Smooth muscle cell of the umbilical artery (primary cell): ENCODE measurements at places on chromosomes 11 and 22. TPM values are rescaled to one million over a fixed set of nuclear protein-coding genes. Genes with fewer than 3 reads are reported as not detected.

TRIM49 gene
- total RNA-seq: not detected in 2 replicates

FBLN1 gene
- 41.6 and 80.2 TPM in 2 replicates for total RNA-seq

NPAS4 gene
- total RNA-seq: not detected in 2 replicates

ACTN3 gene
- total RNA-seq: under 0.01 and 0.09 TPM in 2 replicates

CFAP300 gene
- 2.4 and 5.3 TPM in 2 replicates for total RNA-seq

OR4D5 gene
- not detected in 2 replicates for total RNA-seq

CALCA gene
- total RNA-seq: not detected in 2 replicates

CNGA4 gene
- total RNA-seq: 0.09 TPM in 1 of 2 replicates, not detected in the other

SWAP70 gene
- 21.4 and 53.4 TPM in 2 replicates for total RNA-seq

DBX1 gene
- total RNA-seq: not detected in 2 replicates

KRTAP5-10 gene
- not detected in 2 replicates for total RNA-seq

FXYD2 gene
- total RNA-seq: not detected in 2 replicates

OR11H1 gene
- total RNA-seq: not detected in 2 replicates

EWSR1 gene
- 95.6 and 150 TPM in 2 replicates for total RNA-seq

NXF1 gene
- 21.1 and 49.2 TPM in 2 replicates for total RNA-seq

GSTT2B gene
- total RNA-seq: 4.2 and 15.7 TPM in 2 replicates

DUSP8 gene
- total RNA-seq: 0.59 and 1.3 TPM in 2 replicates

SHISA8 gene
- total RNA-seq: not detected in 2 replicates

TRIM6 gene
- 4.8 and 8.7 TPM in 2 replicates for total RNA-seq

RAG2 gene
- not detected in 2 replicates for total RNA-seq

PNPLA2 gene
- 23.5 and 32.9 TPM in 2 replicates for total RNA-seq

OR5B21 gene
- total RNA-seq: not detected in 2 replicates

ACRV1 gene
- not detected in 2 replicates for total RNA-seq

POU2AF1 gene
- not detected in 2 replicates for total RNA-seq

GGT1 gene
- 5.4 and 6.5 TPM in 2 replicates for total RNA-seq

SEPTIN5 gene
- 14.8 and 27.3 TPM in 2 replicates for total RNA-seq

DEFB131B gene
- not detected in 2 replicates for total RNA-seq

BEST1 gene
- 2.8 and 9.5 TPM in 2 replicates for total RNA-seq

MS4A13 gene
- not detected in 2 replicates for total RNA-seq

NAT10 gene
- total RNA-seq: 12.2 and 24.4 TPM in 2 replicates

PANX3 gene
- total RNA-seq: not detected in 2 replicates

ZNF280B gene
- 1.8 and 2.2 TPM in 2 replicates for total RNA-seq

YPEL4 gene
- total RNA-seq: 0.23 and 0.89 TPM in 2 replicates

GRM5 gene
- total RNA-seq: under 0.01 and 0.05 TPM in 2 replicates

MUC6 gene
- total RNA-seq: not detected in 2 replicates

FOLR1 gene
- total RNA-seq: not detected in 2 replicates

RCE1 gene
- total RNA-seq: 11.9 and 13.5 TPM in 2 replicates

TMPRSS5 gene
- 0.09 TPM in 1 of 2 replicates, not detected in the other for total RNA-seq

TSPAN18 gene
- 0.14 and 0.30 TPM in 2 replicates for total RNA-seq

TTC36 gene
- total RNA-seq: 0.59 and 1.2 TPM in 2 replicates

ENTHD1 gene
- total RNA-seq: not detected in 2 replicates

RIMBP3B gene
- 0.05 TPM in 1 of 2 replicates, not detected in the other for total RNA-seq

GAL gene
- 0.59 and 0.74 TPM in 2 replicates for total RNA-seq

TREH gene
- not detected in 2 replicates for total RNA-seq

PNPLA5 gene
- not detected in 2 replicates for total RNA-seq

THY1 gene
- total RNA-seq: 429 and 713 TPM in 2 replicates

PYGM gene
- total RNA-seq: 0.60 and 1.2 TPM in 2 replicates

PRAME gene
- total RNA-seq: not detected in 2 replicates

BUD13 gene
- 9.5 and 11.6 TPM in 2 replicates for total RNA-seq

CRYBB3 gene
- not detected in 2 replicates for total RNA-seq

CCDC88B gene
- 1.3 and 1.5 TPM in 2 replicates for total RNA-seq

C11orf42 gene
- total RNA-seq: not detected in 2 replicates

BTG4 gene
- total RNA-seq: not detected in 2 replicates

HTR3A gene
- total RNA-seq: not detected in 2 replicates

NFAM1 gene
- under 0.01 and 0.09 TPM in 2 replicates for total RNA-seq

TMEM121B gene
- total RNA-seq: under 0.01 and 0.09 TPM in 2 replicates

INS gene
- total RNA-seq: not detected in 2 replicates

CAPN5 gene
- total RNA-seq: 10.1 and 27.5 TPM in 2 replicates
